ENCODE measurements at places on chromosomes 5 and 9.

GRCh38 chr9:74497748-74498620, 849 bp downstream of the RORB start:
- DNase-seq, result peak; percentile 34

DNA sequence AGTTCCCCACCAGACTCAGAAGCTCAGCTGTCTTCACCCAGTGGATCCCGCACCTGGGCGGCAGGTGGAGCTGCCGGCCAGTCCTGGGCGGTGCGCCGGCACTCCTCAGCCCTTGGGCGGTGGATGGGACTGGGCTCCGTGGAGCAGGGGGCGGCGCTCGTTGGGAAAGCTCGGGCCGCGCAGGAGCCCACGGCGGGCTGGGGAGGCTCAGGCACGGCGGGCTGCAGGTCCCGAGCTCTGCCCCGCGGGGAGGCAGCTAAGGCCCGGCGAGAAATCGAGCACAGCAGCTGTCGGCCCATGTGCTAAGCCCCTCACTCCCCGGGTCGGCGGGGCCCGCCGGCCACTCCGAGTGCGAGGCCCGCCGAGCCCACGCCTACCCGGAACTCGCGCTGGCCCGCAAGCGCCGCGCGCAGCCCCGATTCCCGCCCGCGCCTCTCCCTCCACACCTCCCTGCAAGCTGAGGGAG, 560.0 kb downstream of the BRINP1 start:
- no peak for DNase-seq

GRCh38 chr5:135472141-135472540, 20.0 kb upstream of the TIFAB start:
- no peak for DNase-seq

DNA sequence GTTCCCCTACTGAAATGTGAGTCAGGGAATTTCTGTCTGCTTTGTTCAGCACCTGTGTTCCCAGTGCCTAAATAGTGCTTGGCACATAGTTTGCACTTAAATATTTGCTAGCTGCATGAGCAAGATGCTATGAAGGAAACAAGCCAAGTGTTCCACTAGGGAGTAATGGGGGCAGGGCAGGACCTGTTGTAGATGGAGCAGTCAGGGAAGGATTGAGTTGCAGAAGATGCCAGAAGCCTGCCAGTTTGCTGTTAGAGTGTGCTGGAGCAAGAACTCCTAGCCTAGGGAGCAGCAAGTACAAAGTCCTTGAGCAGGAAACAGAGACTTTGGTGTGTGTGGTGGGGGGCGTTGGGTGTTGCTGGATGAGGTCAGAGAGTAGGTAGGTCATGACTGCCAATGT, 87.5 kb downstream of the DAB2IP start:
- DNase-seq, result no peak

DNA sequence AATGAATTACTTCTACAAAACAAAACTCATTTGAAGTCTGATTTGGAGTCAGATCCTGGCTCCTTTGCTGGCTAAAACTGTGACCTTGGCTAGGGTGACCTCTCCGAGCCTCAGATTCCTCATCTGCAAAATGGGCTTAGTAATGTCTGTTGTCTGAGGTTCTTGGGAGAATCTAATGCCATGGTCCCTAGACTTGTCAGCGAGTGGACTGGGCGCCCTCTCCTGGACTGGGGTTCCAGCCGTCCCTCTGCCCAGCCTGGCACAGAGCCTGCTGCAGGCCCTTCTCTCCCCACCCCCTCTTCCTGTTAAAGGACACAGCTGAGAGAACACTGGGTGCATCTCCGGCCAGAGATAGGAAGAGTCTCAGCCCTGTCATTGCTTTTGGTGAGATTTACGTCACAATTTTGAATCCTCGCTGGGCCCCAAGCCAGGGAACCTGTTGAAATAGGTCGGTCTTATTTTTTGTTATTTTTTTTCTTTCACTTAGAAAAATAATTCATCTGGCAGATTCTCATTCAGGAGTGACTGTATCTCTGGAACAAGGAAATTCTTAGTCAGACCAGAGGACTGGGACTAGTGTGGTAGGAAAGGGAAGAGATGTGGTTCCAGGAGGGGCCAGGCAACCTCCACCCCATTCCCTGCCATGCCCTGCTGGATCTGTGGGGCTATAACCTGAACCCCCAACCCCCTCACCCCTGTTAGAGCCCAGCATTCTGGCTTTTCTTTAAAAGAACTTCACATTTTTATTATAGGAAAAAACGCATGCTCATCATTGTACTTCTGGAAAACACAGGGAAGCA, 48.2 kb upstream of the RPL26L1 start:
- DNase-seq, result peak; percentile 79

DNA sequence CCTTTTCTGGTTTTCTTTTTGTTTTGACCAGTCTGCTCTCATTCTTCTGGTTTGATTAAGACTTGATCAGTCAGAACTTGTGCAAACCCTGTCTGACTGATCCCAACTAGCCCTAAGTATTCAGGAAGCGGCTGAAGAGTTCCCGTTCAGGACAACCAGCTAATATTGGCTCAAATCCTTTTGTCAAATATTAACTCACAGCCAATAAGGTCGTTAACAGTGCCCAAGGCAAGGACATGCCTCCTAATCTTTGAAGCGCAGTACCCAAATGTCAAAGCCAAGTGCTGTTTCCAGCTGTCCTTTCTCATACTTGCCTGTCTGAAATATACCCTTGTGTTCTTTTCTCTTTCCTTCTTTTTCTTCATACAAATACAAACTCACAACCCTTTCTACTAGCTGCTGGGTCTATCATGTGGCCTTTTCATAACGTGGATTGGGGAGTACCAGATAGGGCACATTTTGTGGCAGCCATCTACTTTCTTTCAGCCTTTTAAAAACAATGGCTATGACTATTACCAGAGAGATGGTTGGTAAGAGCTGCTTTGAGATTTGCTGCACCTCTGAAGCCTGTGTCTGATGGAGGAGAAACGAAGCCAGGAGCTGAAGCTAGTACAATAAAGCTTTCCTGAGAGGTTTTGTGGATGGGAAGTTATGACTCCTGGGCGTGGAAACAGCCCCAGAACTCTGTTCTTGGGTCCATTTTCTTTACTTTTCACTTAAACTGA, 266.4 kb upstream of the ZNF608 start:
- no peak for DNase-seq

Measured in heart left ventricle (tissue), 16 donors.